Posterior vena cava (tissue), 2 donors: ENCODE measurements at places on chromosomes 4 and X. TPM values are rescaled to one million over a fixed set of nuclear protein-coding genes. Genes with fewer than 3 reads are reported as not detected.

Gene ANKRD50
- 39.9 TPM for total RNA-seq

Gene RNF150
- total RNA-seq: 26.6 TPM

Gene RHOXF2B
- not detected for total RNA-seq

Gene GAGE12F
- not detected for total RNA-seq

Gene HSFX1
- 1.0 TPM for total RNA-seq
